Non-pigmented ciliary epithelial cell (primary cell): ENCODE measurements at places on chromosomes 16 and 17.

GRCh38 chr16:22355487-22355908 lies 18.9 kb downstream of the CDR2 start:
- DNase-seq = no peak

DNA sequence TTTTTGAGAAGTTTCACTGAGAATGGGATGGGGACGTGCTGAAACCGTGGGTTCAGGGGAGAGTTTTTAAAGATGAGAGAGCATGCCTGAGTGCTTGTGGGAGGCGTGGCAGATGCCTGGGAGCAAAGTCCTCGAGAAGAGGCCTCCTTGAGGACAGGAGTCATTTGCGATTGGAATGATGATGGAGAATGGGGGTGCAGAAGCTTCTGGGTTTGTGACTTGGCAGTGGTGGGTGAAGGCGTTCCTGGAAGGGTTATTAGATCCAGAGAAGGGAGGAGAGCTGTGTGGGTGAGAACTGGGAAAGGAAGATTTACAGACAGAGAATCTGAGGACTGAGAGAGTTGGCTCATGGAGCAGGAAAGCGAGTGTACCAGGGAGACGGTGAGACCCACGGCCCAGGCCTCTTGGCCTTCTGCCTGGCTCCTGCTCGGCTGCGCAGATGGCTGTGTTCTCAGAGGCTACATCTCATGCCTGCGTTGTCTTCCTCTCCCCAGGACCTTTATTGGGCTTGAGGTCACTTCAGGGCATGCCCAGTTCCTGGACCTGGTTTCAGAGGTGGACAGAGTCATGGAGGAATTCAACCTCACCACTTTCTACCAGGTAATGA lies 8.6 kb upstream of the MMP15 start:
- no peak for DNase-seq

DNA sequence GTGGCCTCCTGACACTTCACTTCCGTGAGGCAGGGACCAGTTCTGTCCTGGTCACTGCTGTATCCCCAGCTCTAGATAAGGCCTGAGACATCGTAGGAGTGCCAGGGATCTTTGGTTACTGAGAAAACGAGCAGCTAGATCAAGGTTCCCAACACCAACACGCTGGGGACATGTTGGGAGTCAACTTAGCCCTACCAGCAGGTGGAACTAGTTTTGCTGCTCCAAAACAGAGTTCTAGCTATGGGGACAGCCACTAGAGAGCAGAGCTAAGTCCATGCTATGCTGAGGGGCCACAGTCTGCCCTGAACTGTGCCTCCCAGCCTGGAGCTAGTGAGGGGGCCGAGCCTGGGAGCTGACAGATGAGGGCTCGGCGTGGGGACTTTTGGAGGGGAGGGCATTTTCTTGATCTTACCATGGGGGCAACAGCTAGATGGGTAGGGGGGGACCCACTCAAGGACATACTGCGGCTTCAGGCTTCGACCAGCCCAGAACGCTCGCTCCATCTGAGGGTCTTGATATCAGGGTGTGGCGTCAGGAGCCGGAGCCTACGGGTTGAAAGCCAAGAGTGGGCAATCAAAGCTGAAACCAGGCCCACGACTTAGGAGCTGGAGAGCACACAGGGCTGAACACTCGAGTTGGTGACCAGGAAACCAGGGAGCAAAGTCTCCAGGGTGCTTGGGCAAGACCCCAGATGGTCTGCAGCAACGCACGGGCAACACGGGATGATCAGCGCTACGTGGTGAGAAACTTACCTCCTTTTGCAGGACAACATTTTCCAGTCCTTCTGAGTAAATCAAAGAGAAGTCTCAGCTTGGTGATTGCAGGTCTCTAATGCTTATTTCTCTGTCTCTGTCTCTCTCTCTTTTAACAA lies 13.4 kb downstream of the SNX20 start:
- no peak for DNase-seq

DNA sequence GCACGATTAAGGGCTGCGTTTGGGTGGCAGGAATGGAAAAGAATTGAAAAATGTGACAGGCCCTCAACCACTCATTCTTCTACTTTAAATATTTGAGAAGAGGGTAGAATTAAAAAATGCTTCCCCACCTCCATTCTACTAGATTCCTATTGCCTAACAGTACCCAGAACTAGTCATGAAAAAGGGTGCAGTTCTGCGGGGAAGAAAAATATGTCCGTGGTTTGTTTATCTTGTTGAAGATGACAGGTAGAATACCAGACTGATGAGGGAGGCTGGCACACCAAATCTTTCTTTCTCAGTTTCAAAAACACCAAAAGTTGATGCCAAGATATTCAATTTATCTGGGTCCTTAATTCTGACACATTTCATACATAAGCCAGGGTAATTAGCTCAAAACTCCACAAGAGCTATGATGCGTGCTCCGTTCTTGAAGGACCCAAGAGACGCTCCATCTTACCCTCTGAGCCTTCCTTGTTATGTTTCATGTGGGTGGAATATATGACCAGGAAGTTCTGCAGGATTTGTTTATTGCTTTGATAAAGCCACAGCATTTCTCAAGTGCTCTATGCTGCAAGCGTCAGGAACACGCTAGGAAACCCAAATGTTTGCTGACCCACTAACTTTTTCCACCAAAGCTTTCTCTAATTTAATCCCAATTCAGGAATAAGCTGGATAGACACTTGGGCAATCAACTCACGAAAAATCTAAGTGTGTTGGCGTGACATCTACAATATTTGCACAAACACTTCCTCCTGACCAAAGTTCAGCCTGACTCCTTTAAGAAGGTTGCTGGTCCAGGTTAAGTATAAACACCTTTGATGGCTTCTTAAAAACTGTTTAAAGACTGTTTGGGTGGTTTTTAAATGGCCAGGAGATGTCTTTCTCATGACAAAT lies 20.6 kb upstream of the GAN start:
- DNase-seq = no peak

GRCh38 chr17:79078476-79079190 lies 4.0 kb downstream of the ENGASE start:
- DNase-seq = no peak

- no peak for DNase-seq
Measured at GRCh38 chr17:18041776-18042175, 2.6 kb downstream of the GID4 start.

DNA sequence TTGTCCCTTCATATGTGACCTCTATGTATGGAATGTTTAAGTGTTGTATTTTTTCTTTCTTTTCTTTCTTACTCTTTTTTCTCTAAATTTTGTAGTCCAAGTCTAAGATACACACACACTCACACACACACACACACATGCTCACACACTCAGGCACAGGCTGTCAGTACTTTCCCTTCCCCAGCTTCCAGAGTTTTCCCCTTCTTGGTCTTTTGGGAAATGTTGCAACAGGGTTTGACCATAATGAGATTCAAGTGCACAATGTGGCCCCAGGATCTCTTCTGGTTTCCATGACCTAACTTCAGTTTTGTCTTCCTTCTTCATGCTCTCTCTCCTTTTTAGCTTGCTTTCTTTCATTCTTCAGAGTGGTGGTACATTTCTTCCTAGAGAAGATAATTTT lies 289.8 kb upstream of the FOXF1 start:
- no peak for DNase-seq

DNA sequence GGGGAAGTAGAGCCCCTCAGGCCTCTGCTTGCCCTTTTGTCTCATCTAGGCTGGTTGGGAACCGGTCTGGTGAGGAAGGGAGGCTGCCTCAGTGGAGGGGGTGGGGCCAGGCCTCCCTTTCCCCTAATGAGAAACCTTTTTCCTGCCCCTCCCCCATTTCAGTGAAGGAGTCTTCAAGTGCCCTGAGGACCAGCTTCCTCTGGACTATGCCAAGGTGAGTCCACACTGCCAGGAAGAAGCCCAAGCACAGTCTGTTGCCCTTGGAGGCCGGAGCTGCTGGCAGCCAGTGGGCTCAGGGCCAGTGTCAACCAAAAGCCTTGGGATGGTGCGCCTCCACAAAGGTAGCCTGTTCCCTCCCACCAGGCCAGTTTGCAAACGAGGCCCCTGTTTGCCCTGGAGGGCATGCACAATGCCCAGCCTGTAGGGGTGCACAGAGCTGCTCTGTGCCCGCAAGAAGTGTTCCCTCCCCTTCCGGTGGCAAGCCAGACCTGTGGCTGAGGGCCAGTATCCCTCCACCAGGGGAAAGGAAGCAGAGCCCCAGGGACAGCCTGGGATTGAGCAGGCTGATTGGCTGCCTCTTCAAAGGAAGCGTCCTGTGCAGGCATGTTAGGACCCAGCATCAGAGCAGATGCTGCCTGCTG lies 3.4 kb downstream of the TRAF4 start:
- no peak for DNase-seq

DNA sequence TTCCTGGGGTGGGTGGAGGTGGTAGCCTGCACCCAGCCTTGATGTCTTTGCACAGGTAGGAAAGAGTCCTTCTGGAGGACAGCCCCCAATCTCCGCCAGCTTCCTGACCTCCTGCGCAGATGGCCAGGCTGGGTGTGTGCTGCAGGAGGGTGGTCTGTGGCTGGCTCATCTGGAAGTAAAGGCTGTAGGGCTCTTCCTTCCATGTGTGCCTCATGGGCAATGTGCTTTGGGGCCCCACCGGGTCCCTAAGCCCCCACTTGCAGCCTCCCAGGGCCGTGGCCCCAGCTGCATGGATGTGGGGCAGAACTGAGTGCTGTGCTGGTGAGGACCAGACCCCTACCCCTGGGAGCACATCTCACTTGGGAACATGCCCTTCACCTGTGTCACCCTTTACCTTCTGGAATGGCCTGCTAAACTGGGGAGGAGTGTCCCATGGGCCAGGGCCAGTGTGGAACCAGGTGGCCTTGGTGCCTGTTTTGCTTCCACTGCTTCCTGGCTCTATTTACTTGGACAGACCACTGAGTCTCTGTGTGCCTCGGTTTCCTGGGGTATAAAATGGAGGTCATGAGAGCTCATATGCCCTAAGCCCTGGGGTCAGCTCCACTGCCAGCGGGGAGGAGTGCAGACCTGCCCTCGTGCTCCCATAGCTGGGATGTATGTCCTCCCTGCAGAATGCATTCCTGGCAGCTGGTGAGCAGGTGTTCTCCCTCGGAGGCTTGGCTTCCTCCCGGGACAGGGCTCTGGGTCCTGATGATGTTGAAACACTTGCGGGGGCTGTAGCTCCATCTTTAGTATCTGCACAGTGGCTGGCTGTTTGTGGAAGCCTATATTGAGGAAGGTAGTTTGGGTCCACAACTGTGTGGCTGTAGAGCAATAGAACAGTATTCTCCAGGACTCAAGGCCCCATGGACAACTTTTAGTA lies 18.0 kb downstream of the MPRIP start:
- no peak for DNase-seq

DNA sequence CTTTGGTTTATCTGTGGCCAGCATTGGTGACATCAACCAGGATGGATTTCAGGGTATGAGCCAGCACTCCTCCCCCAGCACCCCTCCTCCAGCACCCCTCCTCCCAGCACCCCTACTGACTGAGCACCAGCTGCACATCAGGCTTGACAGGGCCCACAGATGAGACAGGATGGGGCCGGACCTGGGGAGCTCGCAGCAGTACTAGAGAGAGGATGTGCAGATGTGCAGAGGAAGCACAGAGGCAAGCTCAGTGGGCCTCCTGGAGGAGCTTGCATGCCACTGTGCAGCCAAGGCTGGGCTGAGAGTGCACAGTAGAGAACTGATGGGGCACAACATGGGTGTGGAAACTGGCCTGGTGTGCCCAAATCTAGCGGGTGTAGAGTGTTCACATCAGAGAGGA lies 16.2 kb downstream of the ITGA3 start:
- no peak for DNase-seq

DNA sequence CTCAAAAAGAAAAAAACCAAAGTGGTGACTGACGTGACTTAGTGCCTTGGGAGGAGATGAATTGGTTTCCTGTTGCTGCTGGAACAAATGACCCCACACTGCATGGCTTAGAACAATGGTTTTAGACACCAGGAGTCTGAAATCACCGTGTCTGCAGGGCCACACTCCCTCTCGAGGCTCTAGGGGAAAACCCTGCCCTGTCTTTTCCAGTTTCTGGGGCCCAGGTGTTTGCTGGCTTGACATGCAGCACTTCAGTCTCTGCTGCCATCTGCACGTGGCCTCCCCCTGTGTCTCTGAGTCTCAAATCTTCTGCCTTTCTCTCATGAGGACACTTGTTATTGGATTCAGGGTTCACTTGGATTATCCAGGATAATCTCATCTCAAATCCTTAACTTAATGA lies 323.8 kb upstream of the TNRC6C start:
- DNase-seq = no peak

- no peak for DNase-seq
Measured at GRCh38 chr17:19948116-19948943, 29.3 kb downstream of the AKAP10 start.

GRCh38 chr16:70163596-70163995 lies 10.0 kb upstream of the CLEC18C start:
- no peak for DNase-seq

GRCh38 chr16:88770461-88771293 lies 14.3 kb downstream of the PIEZO1 start:
- DNase-seq = peak; percentile 53

GRCh38 chr16:48503779-48504178 lies 106.2 kb downstream of the N4BP1 start:
- peak; percentile 40 for DNase-seq

GRCh38 chr17:56577843-56578204 lies 15.7 kb upstream of the NOG start:
- DNase-seq = no peak

- no peak for DNase-seq
Measured at GRCh38 chr17:73410586-73411312, 98.9 kb upstream of the CDC42EP4 start.

- DNase-seq = no peak
Measured at GRCh38 chr16:72837846-72838585, 209.9 kb downstream of the ZFHX3 start.

GRCh38 chr17:76379275-76379641 lies 5.2 kb upstream of the SPHK1 start:
- DNase-seq = no peak

DNA sequence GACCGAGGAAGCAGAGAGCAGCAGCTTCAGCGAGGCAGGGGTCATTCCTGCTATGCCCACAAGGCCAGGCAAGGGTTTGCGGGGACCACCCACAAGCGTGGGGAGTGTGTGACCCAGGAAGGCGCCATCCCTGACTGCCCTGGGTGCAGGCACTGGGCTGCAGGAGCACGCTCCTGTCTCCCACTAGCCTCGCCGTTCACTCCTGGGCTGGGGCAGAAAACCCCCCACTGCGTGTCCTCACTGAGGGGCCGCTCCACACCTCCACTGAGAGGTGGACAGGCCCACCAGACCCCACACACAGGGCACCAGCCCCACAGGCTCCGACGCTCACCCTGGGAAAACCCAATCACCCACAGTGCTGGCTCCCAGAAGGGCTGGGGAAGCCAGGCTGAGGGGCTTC lies 56.1 kb downstream of the KLHDC4 start:
- DNase-seq = no peak

DNA sequence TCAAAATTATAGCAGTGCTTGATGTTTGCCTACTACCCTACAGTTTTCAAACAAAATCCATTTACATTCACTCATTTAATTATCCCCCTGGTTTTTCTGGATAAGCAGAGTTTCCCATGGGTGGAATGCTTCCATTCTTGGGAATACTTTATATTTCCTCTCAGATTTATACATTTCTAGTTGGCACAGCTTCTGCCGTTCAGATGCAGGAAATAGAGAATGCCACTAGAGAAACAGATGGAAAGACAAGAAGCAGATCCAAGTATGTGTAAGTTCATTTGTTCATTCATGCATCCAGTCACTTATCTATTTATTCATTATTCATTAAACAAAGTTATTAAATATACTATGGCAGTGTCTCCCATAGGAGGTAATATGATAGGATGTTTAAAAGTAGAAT lies 65.0 kb upstream of the CACNG5 start:
- DNase-seq = no peak

GRCh38 chr17:41812381-41813151 lies at the start of gene FKBP10:
Gene FKBP10, plus strand, starts transcription at chr17:41813004. Its CDS starts 31 bp downstream, at chr17:41813035.
- peak; percentile 78 for DNase-seq
